ENCODE measurements at places on chromosomes 7 and 10.

GRCh38 chr7:20998309-20998708, 211.6 kb upstream of the SP8 start:
- DNase-seq: no peak

- no peak for DNase-seq
Observed at GRCh38 chr7:41224063-41224763, 478.7 kb downstream of the INHBA start.

GRCh38 chr7:128075242-128076095, 44.2 kb upstream of the LRRC4 start:
- DNase-seq: no peak

DNA sequence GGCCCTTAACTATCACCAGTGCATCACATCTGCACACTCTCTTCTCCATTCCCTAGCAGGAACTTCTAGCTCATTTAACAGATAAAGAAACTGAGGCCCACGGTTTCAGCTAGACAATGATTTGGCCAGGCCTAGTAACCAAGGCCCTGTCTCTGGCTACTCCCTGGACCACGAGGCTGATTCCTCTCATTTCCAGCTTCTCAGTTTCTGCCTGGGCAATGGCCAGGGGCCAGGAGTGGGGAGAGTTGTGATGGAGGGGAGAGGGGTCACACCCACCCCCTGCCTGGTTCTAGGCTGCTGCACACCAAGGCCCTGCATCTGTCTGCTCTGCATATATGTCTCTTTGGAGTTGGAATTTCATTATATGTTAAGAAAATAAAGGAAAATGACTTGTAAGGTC, 13.5 kb downstream of the AQP1 start:
- no peak for DNase-seq

Data from activated CD4-positive, alpha-beta T cell treated with anti-CD3 and anti-CD28 coated beads, Interleukin-2, amount 50 U/mL, for 16 hours (primary cell).